ENCODE measurements at places on chromosomes 12 and 14.

GRCh38 chr14:51419685-51420084 is 179.6 kb downstream of the TMX1 start:
- peak; percentile 10 for DNase-seq

DNA sequence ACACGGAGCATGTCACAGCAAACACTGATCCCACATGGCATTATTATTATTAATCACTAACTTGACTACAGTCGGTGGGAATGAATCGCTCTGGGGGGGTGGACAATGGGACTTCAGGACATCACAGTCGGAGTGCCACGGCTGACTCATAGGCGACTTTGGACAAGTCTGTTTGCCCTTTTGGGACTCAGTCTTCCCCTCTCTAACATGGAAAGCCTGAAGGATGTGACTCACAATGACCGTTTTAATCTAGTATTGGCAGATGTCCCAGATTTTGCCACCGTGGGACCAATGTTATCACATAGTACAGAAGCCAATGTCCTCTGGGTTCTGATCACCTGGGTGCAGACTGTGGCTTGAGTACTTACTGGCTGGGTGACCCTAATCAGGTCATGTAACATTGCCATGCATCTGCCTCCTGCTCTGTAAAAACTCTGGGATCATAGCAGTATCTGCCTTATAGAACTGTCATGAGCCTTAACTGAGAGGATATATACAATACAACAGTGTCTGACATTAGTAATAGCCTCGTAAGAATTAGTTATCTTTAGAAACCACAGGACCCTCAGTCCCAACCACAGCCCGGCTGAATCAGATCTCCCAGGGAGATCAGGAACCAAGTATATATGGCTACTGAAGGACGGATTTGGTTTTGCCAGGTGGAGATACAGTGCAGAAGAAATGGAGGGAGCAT is 362.6 kb downstream of the BCL11B start:
- no peak for DNase-seq

DNA sequence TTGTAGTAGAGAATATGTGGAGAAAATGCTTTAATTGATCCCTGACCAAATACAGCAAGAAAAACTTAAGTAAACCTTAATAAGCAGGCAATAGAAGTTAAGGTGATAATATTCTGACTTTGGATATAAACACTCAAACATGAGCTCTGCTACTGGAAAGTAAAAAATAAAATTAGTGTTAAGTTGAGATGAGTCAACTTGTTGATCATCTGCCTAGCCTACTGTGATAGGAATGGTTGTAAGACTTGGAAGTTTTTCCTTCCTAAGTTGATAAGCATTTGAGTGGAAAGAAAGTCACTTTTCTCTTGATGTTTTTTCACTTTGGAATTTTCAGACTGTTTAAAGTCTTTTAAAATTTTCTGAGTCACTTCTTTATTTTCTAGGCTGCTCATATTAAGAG is 26.0 kb downstream of the ADIPOR2 start:
- no peak for DNase-seq

- DNase-seq: no peak
These were observed 36.1 kb downstream of the CFL2 start for GRCh38 chr14:34678306-34678705.

GRCh38 chr12:64192644-64193444 is 29.3 kb downstream of the KICS2 start:
- DNase-seq: no peak

DNA sequence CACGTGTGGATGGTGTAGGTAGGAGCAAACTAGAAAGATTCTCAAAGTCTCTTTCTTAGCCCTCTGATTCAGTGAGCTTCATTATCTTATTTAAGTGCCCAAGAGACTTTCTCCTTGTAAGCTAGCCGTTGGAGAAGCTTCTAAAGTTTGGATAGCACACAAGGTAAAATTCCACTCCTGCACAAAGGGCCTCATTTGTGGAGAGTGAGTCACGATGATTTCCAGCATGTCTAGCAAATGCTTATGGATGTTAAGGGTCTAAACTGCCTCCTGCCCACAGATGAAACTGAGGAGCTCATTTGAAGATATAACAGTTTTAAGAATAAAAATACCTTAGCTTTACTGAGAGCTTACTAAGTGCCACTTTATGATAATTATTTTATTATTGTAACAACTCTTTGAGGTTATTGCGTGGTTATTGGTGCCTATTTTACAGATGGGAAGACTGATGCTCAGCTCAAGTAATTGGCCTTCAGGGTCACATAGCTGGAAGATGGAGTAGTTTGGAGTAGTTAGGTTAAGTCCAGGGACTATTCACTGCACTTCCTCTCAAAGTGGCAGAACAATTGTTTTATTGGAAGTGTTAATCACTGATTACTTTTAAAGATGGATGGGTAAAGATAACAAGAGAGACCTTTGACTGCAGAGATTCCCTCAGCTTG is 78.7 kb upstream of the HIF1A start:
- DNase-seq: no peak

DNA sequence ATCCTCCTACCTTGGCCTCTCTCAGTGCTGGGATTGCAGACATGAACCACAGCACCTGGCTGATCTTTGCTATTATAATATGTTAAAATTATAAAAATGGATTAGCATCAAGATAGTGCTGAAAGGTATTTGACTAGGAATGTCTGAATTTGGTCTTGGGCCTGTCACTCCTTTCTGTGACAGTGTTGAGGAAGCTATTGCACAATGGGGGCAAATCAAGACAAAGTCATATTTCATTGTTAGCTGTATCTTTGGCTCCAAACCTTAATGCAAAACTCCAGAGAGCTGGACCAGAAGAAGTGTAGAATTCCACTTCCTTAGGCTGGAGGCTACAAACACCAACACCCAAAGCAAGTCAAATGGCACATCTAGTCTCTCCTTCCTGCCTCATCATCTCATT is 42.2 kb downstream of the ZCRB1 start:
- no peak for DNase-seq

- peak; percentile 30 for DNase-seq
These were observed 68.0 kb downstream of the CCDC88C start for GRCh38 chr14:91349481-91350074.

GRCh38 chr12:28232211-28232928 is 42.1 kb downstream of the CCDC91 start:
- DNase-seq: no peak

GRCh38 chr12:104510145-104510872 is 53.6 kb downstream of the CHST11 start:
- DNase-seq: no peak

GRCh38 chr14:50007123-50007903 is 109.1 kb downstream of the VCPKMT start:
- DNase-seq: no peak

GRCh38 chr12:99609455-99610181 is 37.9 kb upstream of the GARIN6 start:
- DNase-seq: no peak

- DNase-seq: no peak
These were observed 76.4 kb downstream of the IFNG-AS1 start for GRCh38 chr12:68065687-68066086.

DNA sequence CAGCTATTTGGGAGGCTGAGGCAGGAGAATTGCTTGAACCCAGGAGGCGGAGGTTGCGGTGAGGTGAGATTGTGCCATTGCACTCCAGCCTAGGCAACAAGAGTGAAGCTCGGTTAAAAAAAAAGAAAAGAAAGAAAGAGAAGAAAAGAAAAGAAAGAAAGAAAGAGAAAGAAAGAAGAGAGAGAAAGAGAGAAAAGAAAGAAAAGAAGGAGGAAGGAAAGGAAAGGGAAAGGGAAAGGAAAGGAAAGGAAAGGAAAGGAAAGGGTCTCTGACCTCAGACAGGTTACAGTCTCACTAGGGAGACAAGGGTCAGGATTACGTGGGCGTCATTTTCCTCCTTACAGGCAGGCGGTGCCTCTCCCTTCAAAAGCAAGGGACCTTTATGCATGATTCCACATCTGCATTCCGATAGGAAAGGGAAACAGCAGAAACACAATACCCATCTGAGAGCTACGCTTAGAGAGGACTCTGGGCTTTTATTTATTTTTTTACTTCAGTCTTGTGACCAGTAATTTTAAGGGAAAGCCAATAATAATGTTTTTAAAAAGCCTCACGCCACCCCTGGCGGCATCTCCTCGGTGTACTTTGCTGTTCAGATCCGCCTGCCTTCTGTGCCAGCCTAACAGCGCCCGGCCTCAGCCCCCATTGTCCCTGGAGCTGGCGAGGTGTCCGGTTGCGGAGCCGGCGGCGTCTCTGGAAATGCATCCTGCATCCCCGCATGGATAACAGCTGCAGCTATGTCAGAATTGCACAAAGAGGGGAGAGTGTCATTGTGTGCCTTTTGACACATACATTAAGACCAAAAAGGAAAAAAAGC is 945 bp upstream of the HIP1R start:
- no peak for DNase-seq

DNA sequence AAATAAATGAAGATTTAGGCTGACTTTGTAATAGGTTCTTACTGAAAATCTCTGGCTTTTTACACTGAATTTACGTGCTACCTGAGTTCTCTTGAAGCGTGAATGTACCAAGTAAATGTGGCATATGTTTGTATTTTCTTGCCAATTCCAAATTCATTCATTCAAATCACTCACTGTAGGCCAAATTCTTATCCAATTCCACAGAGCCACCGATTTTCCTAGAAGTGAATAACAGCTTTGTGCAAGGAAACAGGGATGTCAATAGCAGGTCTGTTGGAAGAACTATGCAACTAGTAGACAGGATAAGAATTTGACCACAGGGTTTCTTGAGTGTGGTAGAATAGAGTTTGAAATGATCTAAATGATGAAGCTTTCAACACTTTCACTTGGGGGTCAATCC is 86.8 kb downstream of the SOX5 start:
- DNase-seq: no peak

GRCh38 chr12:93199831-93200236 is 177.9 kb upstream of the NUDT4 start:
- no peak for DNase-seq
